ENCODE measurements at places on chromosomes 4 and X.

DNA sequence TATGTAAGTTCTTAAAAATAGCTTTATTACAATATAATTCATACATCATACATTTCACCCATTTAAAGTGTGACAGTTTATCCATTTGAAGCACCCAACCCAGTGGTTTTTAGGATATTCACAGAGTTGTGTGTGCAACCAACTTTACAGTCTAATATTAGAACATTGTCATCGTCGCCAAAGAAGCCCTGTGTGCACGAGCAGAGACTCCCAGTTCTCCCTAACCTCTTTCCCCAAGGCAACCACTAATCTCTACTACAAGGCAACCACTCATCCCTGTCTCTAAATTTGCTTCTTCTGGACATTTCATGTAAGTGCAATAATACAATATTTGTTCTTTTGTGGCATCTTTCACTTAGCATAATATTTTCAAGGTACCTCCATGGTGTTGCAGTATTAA, 47.7 kb downstream of the CLDN22 start:
- no peak for DNase-seq

- no peak for DNase-seq
These were observed 615.4 kb upstream of the ZFP42 start for GRCh38 chr4:187380181-187380581.

- DNase-seq, result no peak
These were observed 264.6 kb downstream of the SPRY1 start for GRCh38 chr4:123661080-123661737.

- DNase-seq, result no peak
These were observed 38.5 kb downstream of the LAMTOR3 start for GRCh38 chr4:99855678-99856077.

DNA sequence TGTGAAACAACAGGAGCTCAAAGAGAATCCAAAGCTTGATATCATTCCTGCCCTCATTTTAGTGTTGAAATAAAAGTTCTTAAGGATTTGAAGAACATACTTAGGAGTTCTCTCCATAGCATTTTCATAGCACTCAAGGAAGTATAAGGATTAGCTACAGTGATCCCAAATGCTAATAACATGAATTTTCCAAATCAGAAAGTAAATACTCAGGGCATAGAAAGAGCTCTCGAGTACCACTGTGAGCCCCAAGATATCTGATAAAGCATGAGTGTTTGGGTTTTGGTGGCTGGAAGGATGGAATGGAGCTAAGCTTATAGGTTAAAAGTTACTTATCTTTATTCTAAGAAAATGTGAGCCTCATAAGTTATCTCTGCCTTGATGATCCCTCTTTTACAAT, 584.9 kb downstream of the KCNIP4 start:
- no peak for DNase-seq

GRCh38 chr4:70920592-70920991, 18.4 kb downstream of the MOB1B start:
- DNase-seq, result no peak
